ENCODE measurements at places on chromosomes 7 and 10. TPM values are rescaled to one million over a fixed set of nuclear protein-coding genes. Genes with fewer than 3 reads are reported as not detected.

- no peak for DNase-seq
Measured at GRCh38 chr7:119706608-119707007, 566.4 kb upstream of the KCND2 start.

DNA sequence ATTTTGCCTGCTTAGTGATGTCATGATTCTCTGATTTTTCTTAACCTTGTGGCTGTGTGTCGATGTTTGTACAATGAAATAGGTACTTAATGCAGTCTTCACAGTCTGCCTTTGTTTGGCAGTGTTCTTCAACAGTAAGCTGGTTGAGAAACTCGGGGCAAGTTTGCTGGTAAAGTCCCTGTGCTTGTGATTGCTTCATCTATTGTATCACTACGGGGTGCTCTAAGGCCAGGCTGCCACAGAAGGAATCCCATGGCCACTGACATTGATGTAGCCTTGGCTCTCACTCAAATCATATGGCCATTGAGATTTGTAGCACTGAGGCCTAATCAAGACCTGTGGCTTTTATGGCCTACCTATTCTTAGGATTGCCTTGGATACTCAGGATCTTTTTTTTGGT, 33.5 kb upstream of the PRSS37 start:
- no peak for DNase-seq

- peak; percentile 79 for DNase-seq
Measured at GRCh38 chr7:34091321-34091917, 186.1 kb downstream of the BMPER start.

- no peak for DNase-seq
Measured at GRCh38 chr10:31291123-31291522, 27.9 kb upstream of the ZEB1 start.

DNA sequence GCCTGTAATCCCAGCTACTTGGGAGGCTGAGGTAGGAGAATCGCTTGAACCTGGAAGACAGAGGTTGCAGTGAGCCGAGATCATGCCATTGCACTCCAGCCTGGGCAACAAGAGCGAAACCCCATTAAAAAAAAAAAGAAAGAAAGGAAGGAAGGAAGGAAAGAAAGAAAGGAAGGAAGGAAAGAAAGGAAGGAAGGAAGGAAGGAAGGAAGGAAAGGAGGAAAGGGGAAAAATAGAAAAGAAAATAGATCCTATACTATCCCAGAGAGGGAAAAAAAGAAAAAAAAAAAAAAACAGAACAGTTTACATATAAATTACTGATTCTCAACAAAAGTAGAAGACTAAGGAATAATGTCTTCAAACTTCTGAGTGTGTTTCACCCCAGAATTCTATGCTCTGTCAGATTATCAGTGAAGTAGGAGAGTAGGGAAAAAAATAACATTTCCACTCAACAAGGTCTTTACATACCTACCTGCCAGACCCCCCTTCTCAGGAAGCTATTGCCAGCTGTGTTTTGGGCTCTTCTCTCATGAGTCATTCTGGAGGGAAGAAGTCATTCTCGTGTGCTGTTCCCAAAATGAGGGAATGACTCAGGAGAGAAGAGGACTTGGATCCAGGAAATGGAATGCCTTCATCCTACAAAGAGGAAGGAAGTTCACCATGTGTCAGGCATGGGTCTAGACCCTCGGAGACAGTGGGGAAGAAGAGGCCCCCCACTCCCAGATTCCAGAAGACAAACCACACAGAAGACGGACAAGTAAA, 20.9 kb downstream of the RGS10 start:
- no peak for DNase-seq

DNA sequence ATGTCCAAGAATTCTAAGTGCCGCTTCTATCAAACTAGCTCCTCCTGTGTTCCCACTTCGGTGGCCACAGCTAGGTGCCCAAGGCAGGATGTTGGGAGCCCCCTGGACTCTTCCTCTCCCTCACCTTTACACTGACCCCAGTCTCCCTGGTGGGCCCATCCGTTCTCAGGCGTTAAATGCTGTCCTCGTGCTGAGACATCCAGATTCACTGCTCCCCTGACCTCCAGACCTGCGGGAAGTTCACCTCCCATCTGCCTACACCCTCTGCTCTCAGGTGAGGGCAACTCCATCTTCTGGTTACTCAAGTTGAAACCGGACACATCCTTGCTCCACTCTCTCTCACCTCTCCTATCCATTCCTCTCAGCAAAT, 114.3 kb downstream of the ARHGAP22 start:
- DNase-seq, result no peak

- peak; percentile 58 for DNase-seq
Measured at GRCh38 chr10:93006435-93007039, 54.1 kb upstream of the CYP26C1 start.

DNA sequence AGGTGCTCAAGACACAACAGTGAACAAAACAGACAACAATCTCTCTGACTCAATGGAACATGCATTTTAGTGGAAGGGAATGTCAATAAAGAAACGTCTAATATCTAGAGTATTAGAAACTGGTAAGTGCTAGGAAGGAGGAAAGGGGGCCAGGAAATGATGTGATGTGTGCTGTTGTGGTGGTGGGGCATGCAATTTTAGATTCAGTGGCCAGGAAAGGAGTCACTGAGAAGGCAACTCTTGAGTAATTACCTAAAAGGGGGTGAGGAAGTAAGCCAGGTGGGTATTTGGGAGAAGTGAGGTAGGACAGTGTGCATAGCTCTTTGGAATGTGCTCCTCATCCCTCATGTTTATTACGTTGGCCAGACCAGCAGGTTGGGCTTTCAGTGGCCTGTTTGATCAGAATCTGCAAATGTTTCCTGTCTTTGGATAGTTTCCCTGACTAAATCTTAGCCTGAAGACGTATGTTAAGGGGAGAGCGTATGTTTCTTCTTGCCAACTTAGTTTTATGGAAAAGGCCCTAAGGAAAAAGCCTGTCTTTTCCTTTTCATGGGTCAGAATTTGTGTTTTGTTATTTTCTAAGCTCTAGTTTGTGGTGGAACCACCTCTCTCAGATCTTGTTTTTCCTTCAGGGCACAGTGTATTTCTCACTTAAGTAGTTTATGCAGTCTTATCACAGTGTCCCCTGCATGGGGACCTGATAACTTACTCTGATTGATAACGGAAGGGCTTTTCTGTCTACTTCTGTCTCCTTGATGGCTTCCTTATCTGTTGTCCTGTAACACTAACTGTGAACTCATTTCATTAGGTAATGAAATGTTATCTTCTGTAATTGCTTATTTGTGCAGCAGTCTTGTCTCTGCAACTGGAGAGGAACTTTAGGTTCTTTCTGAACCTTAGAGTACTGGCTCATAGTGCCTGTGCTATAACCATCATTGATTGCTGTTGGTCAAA, 203.7 kb downstream of the AUTS2 start:
- no peak for DNase-seq

- no peak for DNase-seq
Measured at GRCh38 chr7:80302636-80303035, 168.0 kb downstream of the GNAI1 start.

DNA sequence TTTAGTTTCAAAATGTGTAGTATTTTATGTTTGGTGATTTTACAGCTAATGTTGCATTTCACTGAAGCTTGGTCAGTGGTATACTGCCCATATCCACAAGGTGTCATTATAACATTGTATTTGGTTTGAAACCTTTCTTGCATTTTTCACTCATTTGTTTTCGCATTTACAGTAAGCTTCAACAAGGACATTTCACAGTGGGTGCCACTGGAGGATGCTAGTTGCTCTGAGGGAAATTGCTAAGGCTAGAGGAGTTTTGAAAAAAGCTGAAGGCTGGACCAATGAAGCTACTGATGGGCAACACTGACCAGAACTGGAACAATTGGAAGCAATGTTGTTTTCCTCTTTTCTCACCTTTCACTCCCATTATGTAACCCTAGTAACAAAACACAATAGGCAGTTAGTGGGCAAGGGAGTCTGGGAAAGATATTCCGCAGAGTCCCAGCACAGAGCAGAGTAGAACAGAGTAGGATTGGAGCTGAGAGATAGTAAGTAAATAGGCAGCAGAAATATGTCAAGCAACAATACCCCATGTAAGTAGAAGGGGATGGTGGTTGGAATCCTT, 23.6 kb upstream of the SRI start:
- DNase-seq, result peak; percentile 86

GRCh38 chr10:119759832-119760231, 34.0 kb downstream of the INPP5F start:
- no peak for DNase-seq

- no peak for DNase-seq
Measured at GRCh38 chr7:136517971-136518370, 350.5 kb upstream of the CHRM2 start.

DNA sequence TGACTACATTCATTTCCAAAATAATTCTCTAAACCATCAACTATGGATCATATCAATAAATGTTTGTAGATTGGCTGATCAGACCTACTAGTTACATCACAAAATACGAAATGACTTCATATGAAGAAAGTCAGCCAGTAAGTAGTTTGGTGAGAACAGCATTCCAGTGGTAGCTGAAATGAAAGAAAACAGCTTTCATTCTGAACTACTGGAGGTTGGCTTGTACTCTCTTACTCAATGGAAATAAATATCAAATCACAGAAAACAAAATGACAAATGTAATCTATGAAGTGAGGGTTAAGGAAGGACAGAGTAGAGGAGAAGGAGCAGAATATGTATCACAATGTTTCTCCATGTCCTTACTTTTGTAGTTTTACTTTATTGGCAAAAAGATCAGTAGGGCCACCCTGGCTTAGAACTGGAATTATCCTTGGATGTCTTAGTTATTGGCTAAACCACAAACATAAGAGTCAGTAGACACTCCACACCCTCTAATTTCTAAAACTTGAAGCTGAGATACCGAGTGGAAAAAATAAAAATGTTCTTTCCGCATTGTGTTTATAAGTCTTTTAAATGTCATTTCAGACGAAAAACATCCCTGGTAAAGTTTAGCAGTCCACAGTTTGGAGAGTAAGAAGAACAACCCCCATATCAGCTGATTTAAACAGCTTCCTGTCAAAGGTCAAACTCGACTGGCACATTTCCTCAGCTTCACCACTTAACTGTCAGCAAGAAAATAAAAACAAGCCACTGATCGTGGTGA, 74.0 kb upstream of the DGKI start:
- DNase-seq, result no peak

- no peak for DNase-seq
Measured at GRCh38 chr7:112580717-112581435, 100.1 kb downstream of the LSMEM1 start.

GRCh38 chr10:82319562-82319961, 444.6 kb downstream of the NRG3 start:
- DNase-seq, result no peak

Gene HHEX
- 0.48 TPM for total RNA-seq

Gene EIF4EBP2
- total RNA-seq, result 14.3 TPM

Gene ZDHHC6
- 31.2 TPM for total RNA-seq

Gene EPDR1
- 42.3 TPM for total RNA-seq

Gene MRLN
- total RNA-seq, result not detected

Measured in SK-MEL-5 (cell line).